ENCODE measurements at places on chromosomes 12 and 14.

DNA sequence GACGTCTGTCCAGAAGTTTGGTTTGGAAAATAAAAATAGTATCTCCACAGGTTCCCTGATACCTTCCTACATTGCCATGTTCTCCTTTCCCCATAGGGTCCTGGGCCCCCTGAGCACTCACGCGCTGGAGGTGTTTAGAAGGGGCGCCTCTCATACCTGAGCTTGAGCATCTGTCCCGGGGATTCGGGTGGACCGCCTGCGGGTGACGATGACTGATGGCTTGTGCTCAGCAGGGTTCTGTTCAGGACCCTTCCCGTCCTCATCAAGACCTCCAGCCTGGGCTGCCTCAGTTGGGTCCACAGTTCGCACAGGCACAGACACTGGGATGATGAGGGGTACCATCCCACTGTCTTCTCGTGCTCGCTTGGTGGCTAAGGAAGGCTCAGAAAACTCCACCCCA is 22.7 kb upstream of the PNMA1 start:
- DNase-seq = no peak

GRCh38 chr12:93679308-93679925 is 2.2 kb downstream of the CRADD start:
- no peak for DNase-seq

GRCh38 chr14:71168564-71169427 is 261.5 kb downstream of the PCNX1 start:
- no peak for DNase-seq

DNA sequence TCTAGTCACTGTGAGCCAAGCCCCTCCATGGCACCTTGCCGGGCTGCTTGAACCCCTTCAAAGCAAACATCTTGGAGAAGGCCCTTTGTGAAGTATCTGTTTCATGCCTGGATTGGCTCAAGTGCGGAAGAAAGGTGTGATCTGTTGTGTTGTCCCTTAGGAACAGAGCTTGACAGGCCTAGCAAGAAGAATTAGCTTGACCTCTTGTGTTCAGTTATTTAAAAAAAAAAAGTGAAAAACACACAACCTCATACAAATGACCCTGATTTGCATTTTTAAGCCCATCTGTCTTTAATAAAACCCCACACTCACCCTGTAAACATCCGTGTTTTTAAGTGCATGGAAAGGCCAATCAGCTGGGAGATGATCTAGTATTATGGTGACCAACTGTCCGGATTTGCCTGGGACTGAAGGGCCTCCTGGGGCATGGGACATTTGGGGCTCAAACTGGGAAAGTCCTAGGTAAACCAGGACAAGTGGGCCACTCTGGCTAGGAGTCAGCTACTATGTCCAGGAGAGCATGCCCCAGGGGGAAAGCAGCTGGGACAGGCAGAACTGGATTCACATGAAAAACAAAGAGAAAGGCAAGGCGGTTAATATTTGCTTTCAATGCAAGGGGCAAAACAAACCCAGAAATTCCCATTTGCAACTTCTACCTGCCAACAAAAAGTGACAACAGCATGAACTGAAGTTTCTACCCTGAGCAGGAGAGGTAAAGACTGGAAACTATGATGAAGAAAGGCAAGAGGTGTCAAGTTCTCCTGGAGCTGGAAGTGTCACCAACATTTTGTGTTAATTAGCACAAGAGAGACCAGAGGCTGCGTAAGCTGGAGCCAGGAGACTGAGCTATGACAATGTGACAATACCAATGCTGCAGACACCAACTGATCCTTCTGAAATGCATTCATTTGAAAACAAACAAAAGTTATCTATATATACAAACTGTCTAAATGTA is 78.6 kb downstream of the CLMN start:
- DNase-seq = no peak

DNA sequence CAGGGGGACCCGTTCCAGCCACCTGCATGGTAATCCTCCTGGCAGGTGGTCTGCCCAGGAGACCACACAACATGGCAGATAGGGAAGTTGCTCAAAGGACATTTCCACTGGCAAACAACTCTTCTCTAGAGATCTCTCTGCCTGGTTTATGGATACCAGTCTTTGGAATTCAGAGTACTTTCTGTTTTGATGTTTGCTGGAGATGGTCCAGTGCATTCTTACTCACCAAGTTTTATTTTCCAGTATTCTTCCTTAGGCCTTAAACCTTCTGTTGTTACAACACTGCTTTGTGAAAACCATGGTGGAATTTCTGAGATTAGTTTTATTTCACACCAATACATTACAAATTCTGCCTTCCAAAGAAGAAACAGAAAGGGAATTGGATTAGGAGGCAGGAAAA is 428.3 kb downstream of the FUT8 start:
- no peak for DNase-seq

DNA sequence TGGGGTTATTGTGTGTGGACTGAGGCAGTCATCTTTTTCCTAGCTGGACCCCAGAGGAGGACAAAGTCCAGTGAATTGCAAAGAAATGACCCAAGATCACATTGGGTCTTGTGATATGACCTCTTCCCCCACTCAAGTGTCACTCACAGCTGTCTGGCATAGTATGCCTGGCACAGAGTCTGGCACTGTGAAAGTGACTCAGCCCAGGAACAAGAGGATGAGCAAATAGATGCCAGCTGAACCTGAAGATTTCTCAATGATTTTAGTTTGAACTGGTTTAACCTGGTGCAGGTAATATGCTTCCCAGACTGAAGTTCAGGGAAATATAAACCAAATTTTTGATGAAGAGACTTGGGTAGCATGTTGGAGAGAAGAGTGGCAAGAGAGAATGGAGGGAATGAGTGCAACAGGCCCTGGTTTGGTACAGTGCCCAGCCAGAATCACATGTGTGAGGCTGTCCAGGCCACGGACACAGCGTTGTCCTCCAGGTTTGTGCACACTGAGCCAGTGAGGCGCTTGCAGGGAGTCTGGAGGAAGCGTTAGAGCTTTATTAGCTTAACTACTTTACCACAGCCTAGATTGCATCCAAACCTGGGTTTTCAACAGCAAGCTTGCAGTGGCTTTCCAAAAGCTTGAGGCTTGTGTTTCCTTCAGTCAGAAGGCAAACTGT is 332.9 kb downstream of the NUAK1 start:
- DNase-seq = no peak

DNA sequence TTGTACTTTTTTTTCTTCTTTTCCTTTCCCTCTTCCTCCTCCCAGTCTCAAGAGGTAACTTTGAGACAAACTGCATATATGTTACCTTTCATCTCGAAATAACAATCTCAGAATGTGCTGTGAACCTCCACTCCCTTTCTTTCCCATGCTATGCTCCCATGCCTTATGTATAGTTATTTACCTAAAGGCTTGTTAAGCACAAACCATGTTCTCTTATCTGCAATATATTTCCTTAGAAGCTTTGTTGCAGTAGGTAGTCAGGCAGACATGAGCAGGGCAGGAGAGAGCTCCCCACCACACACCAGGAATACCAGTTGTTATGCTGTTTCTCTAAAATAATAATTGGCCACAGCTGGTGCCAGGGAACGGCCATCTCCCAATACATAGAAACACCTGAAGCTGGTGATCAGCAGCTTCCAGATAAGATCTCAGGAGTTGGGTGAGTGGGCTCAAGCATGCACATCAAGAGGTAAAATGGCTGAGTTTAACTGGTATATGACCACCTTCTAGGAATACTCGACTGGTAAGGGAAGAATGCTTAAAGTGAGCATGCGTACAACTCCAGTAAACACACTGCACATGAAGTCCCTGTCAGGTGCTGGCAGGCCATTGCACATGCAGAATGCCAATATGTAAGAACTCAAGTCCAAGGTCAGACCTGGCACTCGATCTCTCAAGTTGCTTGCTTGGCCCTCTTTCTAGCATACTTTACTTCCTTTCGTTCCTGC is 14.8 kb upstream of the DHRS2 start:
- DNase-seq = no peak

GRCh38 chr12:95548539-95549391 is 2.5 kb downstream of the USP44 start:
- peak; percentile 31 for DNase-seq

- no peak for DNase-seq
These were observed 95.7 kb downstream of the RFLNA start for GRCh38 chr12:124390442-124391097.

GRCh38 chr12:1013618-1014489 is 22.8 kb downstream of the ERC1 start:
- no peak for DNase-seq

- no peak for DNase-seq
These were observed at the start of gene WSCD2 for GRCh38 chr12:108129017-108129812. Gene WSCD2 (plus strand): TSS chr12:108129288. CDS start chr12:108195833, 66,545 bp downstream.

GRCh38 chr12:47077206-47078085 is 2.0 kb upstream of the PCED1B start:
- DNase-seq = no peak

DNA sequence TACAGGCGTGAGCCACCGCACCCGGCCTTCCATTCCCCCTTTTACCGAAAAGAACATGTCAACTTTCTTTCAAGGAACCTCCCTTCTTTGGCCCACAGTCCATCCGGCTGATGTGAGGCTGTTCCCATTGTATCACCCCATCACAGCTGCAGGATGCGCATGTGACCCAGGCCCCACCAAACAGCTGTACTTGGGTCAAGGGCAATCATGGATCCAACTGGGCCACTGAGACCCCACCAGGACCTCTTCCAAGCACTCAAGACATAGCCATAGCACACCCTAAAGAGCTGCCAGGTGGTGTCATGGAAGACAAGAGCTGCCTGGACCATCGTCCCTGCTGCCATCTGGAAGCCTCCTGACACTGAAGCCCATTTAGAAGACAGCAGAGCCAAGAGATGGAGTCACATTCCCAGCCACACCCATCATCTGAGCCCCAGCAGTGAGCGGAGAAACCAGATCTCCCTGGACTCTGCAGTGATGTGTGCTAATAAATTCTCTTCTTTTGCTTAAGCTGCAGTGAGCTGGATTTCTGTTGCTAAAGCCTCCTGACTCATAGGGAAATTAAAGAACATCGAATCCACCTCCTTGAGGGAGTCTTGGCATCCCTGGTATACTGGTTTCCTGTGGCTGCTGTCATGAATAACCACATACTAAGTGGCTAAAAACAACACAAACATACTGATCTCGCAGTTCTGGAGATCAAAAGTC is 105.6 kb downstream of the KSR2 start:
- DNase-seq = no peak

GRCh38 chr14:100864206-100864605 is 38.3 kb downstream of the MEG3 start:
- DNase-seq = no peak

DNA sequence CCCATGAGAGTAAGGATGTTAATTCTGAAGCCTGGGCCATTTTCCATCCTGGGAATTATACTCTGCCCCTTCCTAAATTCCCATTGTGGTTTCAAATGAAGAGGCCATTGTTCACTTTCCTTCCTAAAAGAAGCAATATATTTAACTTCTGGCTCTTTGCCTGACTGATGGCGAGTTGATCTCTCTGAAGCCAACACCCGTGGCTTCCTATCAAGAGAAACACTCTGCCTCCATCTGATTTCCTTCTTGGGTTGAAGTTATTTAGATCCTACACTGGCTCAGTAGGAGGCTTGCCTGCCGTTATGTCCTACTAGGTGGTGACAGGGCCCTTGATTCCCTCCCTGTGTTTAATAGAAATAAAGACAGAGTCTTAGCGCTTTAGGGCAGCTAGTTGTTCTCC is 97.4 kb downstream of the PRKCH start:
- no peak for DNase-seq

DNA sequence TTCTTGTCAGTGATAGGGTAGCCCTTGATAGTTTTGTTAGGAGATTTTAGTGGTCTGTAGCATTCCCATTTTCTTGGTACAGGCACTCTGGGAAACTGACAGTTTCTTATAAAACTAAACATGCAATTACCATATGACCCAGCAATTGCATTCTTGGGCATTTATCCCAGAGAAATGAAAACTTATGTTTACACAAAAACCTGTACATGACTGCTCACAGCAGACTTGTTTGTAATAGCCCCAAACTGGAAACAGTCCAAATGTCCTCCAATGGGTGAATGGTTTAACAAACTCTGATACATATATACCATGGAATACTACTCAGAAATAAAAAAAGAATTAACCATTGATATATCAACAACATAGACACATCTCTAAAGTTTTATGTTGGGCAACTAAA is 75.5 kb downstream of the BORCS5 start:
- no peak for DNase-seq

DNA sequence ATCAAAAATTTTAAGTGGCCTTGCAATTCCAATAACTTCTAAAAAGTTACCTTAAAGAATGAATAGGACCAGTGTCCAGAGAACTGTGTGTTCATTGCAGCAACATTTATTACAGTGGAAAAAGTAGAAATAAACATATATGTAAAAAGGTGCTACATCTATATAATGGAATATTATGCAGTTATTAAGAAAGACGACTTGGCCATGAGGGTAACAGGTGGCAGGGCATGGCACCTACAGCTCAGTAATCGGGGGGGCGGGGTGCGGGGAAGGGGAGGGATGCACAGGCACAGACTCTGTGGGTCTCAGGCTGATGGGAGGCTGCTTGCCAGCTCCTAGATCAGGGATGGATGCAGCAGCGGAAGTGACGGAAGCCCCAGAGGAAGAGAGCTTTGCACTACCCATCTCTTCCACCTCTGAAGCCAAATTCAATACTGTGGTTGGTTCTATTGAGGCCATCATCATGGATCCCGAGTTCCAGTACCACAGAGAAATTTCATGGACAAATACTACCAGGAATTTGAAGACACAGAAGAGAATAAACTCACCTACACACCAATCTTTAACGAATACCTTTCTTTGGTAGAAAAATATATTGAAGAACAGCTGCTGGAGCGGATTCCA is 14.0 kb downstream of the KRT76 start:
- DNase-seq = no peak

GRCh38 chr14:96702831-96703230 is 94.4 kb upstream of the VRK1 start:
- no peak for DNase-seq

GRCh38 chr14:105527826-105528585 is 1.6 kb downstream of the TMEM121 start:
- peak; percentile 50 for DNase-seq

DNA sequence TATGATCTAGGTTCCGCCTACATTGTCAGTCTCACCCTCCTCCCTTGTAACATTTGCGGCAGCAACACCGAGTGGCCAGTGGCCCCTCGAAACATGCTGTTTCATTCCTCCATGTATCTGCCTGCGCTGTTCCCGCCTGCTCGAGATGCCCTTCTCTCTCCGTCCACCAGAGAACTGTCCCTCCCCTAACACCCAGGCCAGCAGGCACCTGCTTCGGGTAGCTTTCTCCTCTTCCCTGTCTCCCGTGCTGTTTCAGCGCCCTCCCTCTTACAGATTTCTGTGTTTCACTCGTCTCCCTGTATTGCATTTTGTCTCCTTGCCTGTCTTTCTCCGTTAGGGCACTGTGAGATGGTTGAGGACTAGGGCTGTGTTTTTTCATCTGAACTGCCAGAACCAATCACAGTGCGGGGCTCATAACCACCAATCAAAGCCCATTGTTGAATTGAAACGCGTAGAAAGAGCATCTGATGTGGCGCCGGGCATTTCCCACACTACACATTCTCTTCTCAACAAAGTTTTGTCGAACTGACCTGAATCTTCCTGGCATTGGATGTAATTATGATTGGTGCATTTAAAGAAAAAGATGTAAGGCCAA is 40.9 kb upstream of the ELK3 start:
- DNase-seq = no peak

Data from stimulated activated CD8-positive, alpha-beta memory T cell treated with anti-CD3 and anti-CD28 coated beads, Interleukin-7, amount 100 ng/mL, for 1 hour (primary cell).